ENCODE measurements at places on chromosomes 13 and 19.

DNA sequence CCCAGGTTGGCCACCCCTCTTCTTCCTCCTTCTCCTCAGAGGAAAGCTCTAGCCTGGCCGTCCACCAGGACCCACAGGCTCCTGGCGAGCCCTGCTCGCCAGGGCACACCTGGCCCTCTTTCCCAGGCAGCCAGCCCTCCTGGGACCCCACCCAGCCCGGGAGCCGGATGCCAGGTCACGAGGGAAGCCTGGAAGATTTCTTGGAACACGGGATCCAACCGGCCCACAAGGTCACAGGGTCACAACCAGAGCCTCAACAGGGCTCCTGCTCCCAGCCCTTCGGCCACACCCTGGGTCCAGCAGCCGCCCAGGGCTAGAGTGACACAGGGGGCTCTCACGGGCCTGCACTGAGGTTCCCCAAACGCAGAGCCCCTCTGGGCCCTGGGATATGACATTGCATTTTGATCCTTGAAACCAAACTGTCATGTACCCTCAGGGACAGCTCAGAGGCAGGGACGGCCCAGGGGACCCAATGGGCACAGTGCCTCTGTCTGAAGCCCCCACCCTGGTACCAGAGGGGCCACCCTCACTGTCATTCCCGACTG is 5.5 kb downstream of the MKNK2 start:
- DNase-seq, result no peak

DNA sequence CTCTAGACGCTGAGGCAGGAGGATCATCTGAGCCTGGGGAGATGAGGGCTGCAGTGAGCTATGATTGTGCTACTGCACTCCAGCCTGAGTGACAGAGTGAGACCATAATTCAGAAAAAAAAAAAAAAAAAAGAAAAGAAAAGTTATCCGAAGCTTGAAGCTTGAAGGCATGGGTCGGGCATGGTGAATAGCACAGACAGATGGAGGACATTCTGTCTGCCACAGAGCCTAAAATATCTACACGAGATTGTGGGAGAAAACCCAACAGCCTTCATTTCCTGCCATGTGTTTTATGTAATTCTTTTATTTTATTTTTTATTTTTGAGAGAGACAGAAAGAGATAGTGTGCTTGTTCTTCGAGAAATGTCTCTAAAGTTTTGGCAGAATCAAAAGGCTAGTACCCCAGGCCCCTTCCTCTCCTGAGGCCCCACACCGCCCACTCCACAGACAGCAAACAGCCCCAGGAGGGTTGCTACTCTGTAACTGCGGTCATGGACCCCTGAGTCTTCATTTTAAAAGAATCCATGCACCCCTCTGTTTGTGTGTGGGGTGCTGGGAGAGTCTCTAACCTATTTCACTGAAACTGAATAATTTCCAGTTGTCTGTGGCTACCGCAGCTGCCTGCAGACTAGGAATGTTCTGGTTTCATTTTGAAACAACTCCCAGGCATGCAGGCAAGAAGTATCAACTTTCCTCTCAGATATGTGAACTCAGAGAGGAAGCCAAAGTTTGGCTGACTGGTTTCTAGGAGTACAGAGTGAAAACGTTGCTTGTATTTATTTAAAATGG is 38.4 kb upstream of the RCBTB2 start:
- no peak for DNase-seq

GRCh38 chr13:45436953-45437352 is 18.8 kb upstream of the SLC25A30 start:
- DNase-seq, result no peak

- DNase-seq, result no peak
These were observed 7.8 kb downstream of the PROZ start for GRCh38 chr13:113166266-113166665.

DNA sequence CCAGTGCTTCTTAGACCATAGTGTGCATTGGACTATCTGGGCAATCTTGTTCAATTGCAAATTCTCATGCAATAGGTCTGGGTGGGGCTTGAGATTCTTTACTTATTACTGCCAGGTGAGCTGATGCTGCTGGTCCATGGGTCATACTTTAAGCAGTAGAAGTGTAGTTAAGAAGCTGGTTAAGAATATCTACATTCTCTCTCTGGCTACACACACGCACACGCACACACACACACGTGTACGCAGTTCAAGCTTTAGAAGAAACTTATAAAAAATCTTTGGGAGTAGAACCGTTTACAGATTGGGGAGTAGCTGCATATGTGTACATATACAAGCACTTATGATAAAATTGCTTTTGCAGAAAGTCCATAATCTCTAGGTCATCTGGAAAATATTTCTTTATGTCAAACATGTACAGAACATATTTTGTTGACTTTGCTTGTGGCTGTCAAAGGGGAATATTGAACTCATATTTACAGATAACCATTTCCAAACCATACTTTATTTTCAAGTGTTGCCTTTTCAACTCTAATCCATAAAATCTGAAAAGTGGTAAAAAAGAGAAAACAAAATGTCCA is 99.7 kb downstream of the GPC6 start:
- no peak for DNase-seq

DNA sequence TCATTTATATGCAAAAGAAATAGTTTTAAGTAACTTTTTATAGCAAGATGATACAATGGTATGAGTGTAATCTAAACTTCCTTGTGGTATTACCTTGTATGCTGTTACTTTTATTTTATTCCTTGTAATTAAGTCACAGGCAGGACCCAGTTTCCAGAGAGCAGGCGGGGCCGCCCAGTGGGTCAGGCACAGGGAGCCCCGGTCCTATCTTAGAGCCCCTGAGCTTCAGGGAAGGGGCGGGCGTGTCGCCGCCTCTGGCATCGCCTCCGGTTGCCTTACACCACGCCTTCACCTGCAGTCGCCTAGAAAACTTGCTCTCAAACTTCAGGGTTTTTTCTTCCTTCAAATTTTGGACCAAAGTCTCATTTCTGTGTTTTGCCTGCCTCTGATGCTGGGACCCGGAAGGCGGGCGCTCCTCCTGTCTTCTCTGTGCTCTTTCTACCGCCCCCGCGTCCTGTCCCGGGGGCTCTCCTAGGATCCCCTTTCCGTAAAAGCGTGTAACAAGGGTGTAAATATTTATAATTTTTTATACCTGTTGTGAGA is 10.2 kb downstream of the PLPPR3 start:
- no peak for DNase-seq

GRCh38 chr13:99911069-99911964 is 60.2 kb downstream of the ZIC5 start:
- no peak for DNase-seq

GRCh38 chr19:43790587-43790986 is 9.8 kb upstream of the KCNN4 start:
- DNase-seq, result no peak

GRCh38 chr13:97257800-97258799 is 36.0 kb downstream of the MBNL2 start:
- DNase-seq, result no peak

DNA sequence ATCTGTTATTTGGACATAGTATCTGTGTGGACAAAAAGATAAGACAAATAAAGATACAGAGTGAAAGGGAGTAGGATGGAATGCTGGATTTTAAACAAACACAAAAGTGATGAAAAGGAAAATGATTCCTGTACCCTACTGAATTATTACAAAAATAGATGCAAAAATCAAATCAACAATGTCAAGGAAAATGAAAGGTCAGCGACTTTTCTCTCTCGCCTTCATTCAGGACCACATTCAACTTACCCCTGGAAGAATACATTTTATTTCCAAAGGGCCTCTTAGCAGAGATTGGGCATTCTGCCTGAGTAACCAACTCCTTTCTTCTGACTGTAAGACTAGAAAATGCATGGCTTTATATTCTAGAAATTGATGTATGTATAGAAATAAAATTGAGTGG is 28.8 kb upstream of the FAM124A start:
- no peak for DNase-seq

DNA sequence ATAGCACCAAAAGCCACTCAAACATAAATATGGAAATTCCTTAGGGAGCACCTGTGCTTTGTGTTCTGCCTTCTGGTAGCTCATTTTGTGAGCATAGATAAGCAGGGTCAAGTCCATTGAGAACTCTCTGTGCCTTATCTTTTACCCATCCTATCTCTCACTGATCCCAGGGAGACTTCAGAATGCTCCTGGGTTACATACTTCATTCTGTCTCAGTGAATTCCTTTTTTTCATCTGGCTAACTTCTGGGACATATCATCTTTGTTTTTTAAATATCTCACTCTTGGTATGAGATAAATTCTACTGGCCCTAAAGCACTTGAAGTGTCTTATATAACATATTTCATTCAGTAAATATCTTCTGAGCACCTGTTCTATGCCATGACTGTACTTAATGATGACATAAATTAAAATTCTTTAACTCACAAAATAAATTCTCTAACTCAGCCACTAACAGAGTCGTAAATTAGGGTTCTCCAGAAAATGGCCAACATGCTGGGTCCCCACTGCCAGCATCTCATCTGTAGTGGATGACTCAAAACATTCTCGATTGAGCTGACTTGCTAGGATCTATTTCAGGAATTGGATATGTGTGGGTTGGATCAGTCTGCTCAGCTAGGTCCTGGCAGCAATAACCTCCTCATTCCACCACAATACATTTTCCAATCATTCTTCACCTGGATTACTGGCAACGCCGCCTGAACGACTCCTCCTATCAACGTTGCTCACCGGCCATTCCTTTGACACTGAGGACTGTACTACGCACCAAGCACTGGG is 170.2 kb downstream of the FOXO1 start:
- no peak for DNase-seq

DNA sequence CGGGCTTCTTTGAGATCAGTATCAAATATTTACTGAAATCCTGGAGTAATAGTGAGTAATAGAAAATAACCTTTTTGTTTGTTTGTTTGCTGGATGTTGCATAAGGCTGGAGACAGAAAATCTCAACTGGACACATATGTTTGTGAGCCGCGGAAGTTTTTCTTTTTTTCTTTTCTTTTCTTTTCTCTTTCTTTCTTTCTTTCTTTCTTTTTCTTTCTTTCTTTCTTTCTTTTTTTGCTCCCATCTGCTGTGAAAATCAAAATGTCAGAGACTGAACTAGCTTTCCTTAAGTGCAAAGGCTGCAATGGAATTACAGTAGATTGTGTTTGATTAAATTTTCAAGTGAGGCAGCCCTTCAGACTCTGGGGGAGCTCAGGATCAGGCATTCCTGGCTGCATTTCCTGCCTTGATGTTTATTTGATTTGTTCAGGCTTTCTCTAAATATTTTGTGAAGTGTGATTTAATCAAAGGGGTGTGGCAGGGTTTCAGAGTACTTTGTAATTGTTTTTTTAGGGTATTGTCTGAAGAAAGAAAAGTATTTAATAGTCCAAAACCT is 319 bp downstream of the FRY start:
- no peak for DNase-seq

GRCh38 chr13:52695856-52696255 is 43.2 kb downstream of the SUGT1 start:
- no peak for DNase-seq

GRCh38 chr19:23832717-23833327 is 74.1 kb upstream of the ZNF681 start:
- no peak for DNase-seq

GRCh38 chr13:26280822-26281221 is 26.9 kb downstream of the CDK8 start:
- DNase-seq, result no peak

DNA sequence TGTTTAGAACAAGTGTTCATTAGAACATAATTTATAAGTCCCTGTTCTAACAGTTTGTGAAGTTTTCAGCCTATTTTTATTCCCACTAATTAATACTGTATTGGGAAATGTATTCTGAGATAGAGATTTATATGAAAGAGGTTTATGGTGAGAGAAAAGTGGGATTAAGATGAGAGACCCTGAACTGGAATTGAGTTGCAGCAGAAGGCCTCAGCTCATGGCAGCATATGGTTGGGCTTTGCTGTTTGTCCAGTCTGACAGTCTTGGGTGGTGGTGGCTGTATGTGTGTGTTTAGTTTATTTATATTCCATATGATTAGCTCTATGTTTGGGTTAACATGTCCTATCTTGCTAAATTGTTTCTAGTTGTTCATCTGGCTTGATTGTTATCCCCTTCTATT is 575.1 kb downstream of the SLITRK5 start:
- DNase-seq, result no peak

GRCh38 chr13:59413126-59413525 is 750.6 kb downstream of the DIAPH3 start:
- no peak for DNase-seq

GRCh38 chr19:33947265-33947964 is 150.7 kb downstream of the KCTD15 start:
- DNase-seq, result no peak

DNA sequence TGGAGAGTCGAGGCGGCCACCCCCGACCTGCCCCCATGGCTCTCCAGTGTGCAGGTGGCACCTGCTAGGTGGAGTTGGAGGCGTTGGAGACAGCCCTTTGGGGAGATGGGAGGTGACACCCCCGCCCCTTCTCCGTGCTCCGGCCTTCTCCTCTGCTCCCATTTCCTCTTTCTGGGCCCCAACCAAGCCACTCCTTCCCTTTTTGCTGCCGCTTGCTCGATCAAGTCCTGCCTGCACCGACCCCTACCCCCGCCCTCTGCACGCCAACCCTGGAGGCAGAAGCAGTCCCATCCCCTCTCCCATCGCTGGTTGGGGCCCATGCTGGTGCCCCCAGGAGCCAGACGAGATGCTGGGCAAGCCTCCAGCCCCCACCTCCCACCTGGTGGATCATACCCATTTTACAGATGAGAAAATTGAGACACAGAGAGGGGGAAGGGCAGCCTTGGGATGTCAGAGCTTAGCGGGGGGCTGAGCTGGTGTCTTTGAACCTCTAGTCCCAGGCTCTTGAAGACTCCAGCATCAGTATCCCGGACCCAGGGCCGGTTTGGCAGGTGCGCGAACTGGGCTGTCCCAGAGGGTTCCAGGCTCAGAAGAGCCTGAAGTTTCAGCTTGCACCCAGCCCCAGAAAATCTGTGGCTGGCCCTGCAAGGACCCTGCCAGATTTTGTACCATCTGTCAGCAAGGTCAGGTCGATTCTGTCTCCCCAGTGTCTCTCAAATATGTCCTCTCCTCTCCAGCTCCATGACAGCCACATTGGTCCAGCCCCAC is 10.3 kb downstream of the GNA15 start:
- DNase-seq, result no peak

DNA sequence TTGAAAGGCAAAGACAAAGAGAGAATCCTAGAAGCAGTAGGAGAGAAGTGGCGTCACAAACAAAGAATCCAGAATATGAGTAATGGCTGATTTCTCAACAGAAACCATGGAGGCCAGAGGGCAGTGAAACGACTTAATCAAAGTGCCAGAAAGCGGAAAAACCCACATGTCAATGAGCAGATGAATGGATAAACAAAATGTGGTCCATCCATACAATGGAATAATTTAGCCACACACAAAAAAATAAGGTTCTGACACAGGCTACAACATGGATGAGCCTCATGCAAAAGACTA is 52.2 kb upstream of the RANBP3 start:
- DNase-seq, result no peak

DNA sequence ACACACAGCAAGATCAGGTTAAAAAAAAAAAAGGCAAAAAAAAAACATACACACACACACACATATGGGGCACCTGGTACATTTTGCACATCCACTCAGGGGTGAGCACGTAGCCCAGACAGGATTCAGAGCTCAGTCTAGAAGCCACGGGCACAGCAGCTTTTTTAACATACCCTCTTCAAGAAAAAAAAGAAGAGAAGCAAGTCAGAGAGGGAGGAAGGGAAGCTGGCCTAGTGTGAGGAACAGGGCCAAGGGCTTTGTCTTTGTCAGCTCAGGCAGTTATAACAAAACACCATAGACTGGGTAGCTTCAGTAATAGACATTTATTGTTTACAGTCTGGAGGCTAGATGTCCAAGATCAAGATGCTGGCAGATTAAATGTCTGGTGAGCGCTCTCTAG is 2.3 kb upstream of the TPM4 start:
- DNase-seq, result no peak
